ENCODE measurements at places on chromosomes 1 and 21.

GRCh38 chr1:54124472-54124871 lies 28.3 kb downstream of the CDCP2 start:
- no peak for DNase-seq

- DNase-seq, result no peak
Measured at GRCh38 chr1:215543191-215543606, 23.9 kb upstream of the KCTD3 start.

GRCh38 chr1:45622524-45623394 lies 1.1 kb downstream of the CCDC17 start:
- no peak for DNase-seq

DNA sequence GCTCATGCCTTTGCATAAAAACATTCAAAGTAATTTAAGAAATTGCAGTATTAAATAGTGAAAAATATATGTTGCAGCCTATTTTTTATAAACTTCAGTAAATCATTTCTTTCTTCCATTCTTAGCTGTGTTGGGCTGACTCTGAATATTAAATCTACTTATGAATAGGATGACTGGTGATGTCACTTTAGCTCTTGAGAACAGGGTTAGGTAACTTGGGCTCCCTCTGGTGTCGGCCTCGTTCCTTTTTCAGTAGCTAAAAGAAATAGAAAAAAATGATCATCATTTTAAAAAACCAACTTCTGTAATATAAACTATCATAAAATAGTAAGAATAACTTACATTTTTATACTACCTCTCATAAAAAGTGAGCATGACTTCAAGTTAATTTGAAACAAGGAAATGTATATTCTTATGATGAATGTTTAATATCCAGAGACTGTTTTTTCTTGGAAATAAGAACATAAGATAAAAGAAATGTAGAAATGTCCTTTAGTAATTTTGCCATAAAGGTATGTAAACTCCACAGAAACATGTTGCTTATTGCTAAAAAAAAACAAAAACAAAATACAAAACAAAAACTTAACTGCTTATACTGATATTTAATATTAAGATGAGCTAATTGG lies 26.8 kb upstream of the NCAM2 start:
- DNase-seq, result no peak

DNA sequence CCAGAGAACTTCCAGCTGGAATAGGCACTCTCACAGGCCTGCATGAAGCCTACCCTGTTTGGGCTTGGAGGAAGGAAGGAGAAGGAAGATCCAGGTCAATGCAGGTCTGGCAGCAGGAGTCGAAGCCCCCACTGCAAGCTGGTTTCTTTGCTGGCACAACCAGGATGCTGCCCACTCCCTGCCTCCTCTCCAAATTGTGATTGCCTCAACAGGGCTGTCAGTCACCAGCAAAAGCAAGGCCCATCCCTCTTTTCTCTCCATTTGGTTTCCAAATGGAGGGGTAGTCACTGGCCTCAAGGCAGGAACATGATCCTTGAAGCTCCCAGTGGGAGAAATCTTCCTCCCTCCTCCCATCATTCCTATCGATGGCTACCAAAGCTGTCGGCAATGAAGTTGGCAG lies 37.0 kb downstream of the PACC1 start:
- DNase-seq, result no peak

- DNase-seq, result no peak
Measured at GRCh38 chr21:28991861-28992525, 684 bp downstream of the LTN1 start.

- DNase-seq, result no peak
Measured at GRCh38 chr1:24380508-24380907, 33.1 kb downstream of the STPG1 start.

DNA sequence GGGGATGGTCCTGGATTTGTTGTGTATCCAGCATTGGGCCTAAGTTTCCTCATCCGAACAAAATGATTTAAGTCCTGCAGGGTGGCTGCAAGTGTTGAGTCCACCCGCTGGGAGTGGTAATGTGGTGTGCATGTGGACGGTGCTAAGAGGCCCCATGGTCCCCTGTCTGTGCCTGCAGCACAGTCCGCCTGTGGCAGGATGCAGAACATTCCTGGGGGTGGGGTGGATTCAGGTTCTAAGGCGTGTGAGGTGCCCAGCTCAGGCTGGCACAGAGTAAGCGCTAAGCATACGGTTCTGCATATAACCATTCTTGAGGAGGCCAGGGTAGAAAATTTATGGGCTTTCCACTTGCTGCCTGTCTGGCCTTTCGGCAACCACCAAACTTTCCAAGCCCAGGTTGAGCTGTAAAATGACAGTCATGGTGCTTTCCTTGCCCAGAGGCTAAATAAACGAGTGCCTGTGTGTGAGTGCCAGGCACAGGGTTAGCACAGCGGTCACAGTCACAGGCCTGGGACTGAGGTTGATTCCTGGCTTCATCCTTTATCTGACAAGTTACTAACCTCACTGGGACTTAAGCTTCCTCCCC lies 30.7 kb downstream of the SLC2A1 start:
- no peak for DNase-seq

- no peak for DNase-seq
Measured at GRCh38 chr1:175405766-175406165, 213.2 kb upstream of the KIAA0040 start.

GRCh38 chr21:45962531-45963231 lies 18.9 kb upstream of the COL6A1 start:
- DNase-seq, result no peak

GRCh38 chr1:25757151-25757845 lies 42.7 kb upstream of the SELENON start:
- DNase-seq, result no peak

- no peak for DNase-seq
Measured at GRCh38 chr21:45866551-45866950, 115.0 kb upstream of the COL6A1 start.

GRCh38 chr21:36830100-36830499 lies 131.2 kb downstream of the SIM2 start:
- DNase-seq, result no peak

DNA sequence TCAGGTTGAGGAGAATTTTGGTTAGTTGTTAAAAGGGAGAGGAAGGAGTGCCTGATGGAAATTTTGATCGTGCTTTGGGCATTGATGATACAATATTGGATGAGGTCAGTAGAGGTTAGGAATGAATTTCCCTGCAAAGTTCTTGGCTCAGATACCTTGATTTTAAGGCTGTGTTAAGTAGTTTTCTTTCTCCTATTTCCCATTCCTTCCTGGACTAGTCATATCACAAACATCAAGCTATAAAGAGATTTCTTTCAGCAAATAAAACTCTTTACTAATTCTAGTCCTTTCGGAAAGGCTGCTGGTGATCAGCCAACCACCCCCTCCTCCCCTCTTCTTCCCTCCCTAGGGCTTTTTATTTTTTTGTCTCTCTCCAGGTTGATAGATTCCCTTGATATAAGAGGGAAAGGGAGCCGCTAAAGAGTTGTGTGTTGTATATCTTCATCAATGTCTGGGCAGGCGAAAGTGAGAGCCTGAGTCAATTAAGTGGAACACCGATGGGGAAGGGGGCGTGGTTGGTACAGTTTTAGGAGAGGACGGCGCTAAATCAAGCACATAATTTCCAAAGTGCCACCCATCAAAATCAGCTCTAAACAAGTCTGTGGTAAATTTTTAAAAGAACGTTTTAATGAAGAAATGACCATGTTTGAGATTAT lies 100.1 kb upstream of the PLXNA2 start:
- DNase-seq, result no peak

DNA sequence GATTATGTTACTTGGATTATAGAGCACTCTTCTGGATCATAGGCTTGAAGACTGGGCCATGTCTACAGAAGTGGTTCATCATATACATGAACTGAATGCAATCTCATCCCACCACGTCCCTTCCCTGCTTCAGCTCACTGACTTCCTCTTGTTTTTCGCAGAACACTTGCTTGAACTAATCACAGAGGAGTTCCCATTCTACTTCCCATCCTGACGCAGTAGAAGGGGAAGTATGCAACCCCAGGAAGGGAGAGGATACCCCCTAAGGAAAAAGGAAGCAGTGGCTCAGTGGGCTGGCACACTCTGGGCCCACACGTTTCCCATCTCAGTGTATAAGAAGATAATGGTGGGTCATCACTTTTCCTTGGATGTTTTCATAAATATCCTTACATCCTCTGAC lies 36.2 kb downstream of the CASQ2 start:
- DNase-seq, result no peak

DNA sequence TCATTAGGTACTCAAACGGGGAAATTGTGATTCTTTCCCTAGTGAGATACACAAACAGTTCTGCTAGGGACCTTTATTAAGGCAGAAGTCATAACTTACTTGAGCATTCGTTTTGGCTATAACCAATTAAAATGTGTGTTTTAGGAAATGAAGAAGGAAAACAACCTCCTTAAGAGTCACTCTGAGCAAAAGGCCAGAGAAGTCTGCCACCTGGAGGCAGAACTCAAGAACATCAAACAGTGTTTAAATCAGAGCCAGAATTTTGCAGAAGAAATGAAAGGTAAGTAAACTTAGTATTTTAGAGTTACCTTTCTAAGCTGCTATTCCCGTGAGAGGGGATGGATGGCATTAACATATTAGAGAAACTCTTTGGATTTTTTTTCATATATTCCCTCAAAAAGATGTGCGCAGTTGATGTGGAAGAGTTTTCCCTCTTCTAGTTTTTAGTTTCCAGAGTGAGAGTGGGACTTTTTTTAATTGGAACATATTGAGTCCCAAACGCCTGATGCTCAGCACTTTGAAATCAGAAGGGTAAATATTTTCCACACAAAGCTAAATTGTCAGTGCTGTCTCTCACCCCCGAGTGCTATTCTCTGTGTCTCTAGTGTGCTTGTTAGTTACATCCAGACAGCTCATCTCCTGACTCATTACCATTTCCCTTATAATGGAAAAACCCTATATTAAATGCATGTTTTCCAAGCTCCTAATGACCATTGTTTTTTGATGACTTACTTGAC lies 34.9 kb downstream of the CENPF start:
- no peak for DNase-seq

DNA sequence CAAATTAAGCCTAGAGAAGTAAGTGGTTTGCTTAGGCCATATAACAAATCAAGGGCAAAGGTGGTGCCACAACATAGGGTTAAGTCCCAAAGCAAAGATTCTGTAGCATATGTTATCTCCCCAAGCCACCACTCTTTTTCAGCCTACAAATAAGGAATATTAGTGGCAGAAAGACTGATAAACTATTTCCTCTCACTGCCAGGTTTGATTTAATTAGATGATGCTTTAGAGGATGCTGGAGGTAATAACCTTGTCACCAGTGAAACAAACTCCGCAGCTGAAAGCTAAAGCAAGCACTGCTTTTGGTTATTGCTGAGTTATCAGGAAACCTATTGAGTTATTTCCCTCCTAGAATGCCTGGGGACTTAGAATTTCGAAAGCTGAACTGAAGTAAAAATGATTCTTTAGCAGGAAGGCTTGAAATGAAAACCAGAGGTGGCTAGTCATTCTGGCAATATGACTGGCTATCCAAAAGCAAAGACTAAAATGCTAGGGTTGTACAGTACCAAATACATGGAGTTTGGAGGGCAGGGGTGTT lies 145.2 kb downstream of the SYT2 start:
- no peak for DNase-seq
